ENCODE measurements at places on chromosomes 13 and 19.
A peak's percentile ranks its signal among the peaks of the same experiment; 100 is the strongest.

DNA sequence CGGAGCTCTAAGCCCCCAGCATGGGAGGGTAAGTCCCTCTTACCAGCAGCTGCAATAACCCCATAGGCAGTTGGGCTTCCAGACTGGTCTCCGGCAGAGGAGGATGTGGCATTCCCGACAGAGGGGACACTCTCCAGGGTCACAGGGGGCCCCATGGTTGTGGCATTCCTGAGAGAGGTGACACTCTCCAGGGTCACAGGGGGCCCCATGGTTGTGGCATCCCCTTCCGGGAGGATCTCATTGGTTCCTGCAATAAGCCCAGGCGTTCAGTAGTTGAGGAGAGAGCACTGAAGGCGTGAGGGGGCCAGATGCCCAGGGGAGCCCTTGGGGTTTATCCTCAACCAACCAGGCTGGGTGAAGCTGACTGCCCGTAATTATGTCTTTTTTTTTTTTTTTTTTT, 5.4 kb downstream of the CD320 start:
- no peak for DNase-seq

DNA sequence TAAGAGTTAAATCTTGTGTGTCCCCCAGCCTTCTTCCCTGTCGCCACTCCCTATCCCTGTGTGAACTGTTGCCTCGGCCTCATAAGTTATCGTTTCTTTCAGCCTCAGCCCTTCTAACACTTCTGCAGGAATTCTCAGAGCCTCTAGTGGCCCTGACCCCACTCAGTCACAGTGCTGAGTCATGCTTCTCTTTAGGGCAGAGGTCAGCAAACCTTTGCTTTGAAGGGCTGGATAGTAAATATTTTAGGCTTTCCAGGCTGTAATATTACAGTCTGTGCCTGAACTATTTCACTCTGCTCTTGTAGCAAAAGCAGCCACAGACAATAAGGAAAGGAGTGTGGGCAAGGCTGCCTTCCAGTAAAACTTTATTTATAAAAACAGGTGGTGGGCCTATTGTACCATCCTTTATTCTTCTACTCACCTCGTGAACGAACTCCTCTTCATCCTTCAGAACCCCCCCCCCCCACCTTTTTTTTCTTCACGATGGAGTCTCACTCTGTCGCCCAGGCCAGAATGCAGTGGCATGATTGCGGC, 22.1 kb downstream of the MYO9B start:
- DNase-seq: no peak

DNA sequence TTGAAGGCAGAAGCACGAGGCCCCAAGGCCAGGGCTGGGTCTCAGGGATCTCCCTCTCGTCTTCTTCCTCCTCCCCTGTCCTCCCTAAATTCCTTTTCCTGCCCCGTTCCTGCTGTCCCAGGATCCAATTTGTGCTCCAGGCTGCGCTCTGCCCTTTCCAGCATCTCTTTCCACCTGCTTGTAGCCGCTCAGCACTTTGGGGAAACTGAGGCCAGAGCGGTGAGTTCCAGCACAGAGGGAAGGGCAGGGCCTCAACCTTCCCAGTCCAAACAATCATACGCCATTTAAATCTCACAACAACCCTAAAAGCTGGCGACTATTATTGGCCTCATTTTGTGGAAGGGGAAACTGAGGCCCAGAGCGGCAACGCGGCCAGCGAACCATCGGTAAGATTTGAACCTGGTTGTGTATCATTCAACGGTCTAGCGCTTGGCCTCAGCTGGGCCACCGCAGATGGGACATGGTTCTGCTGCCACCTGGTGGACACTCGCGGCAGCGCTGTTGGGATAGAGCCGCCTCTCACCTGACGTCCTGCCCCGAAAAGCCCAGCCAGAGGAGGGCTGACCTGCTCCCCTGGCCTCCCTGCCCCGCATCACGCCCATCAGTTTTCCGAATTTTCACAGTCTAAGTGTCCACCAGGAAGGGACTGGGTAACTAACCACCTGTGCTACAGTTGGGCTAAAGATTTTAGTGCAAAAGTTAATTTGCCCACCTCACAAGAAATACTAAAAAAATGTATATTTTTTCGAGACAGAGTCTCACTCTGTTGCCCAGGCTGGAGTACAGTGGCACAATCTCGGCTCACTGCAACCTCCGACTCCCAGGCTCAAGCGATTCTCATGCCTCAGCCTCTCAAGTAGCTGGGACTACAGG, 4.2 kb upstream of the RPL18A start:
- DNase-seq: peak; percentile 72

- no peak for DNase-seq
Measured at GRCh38 chr13:98890186-98890585, 87.7 kb downstream of the DOCK9 start.

DNA sequence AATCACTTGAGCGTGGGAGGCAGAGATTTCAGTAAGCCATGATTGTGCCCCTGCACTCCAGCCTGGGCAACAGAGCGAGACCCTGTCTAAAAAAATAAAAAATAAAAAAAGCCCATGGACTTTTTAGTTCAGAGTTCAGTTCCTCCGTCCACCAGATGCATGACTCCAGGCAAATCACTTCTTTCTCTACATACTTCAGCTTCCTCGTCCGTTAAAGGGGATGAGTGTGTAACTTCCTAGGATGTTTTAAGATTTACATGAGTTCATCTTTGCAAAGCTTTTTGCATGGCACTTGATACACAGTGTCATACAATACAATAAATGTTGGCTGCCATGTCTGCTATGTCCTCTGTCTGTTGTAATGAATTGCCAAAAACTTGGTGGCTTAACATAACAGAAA, 10.0 kb upstream of the FFAR2 start:
- DNase-seq: no peak

DNA sequence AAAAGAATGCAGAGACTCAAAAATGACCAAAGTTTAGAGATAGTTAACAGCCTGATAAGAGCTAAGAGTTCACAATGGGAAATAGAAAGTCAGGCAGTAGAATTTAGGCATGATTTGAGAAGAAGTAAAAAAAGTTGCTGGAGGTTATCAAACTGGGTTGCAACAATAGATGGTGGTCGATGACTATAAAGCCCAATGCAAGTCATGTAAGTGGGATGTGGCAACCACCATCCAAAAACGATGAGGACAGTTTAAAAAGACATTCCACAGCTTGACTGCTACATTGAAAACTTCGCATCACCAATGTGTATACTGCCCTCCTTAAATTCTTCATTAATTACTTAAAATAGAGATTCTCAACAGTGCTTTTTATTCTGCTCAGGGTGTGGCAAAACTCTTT, 19.7 kb downstream of the ELF1 start:
- DNase-seq: no peak

DNA sequence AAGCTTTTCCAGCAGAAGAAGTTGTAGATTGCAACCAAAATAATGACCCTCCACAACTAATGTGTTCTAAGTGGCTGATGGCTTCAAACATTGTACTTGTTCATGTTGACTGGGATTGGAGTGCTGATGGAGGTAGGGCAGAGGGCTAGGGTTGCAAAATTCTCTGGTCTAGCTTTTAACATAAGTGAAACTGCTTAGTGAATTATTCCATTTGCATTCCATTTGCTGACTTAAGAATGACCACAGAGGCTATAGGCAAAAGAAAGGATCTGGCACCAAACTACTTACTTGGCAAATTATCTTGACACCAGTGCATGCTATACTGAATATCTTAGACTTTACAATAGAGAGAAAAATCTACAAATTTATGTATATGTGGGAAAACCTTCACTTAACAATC, 287.0 kb downstream of the FGF9 start:
- DNase-seq: no peak

DNA sequence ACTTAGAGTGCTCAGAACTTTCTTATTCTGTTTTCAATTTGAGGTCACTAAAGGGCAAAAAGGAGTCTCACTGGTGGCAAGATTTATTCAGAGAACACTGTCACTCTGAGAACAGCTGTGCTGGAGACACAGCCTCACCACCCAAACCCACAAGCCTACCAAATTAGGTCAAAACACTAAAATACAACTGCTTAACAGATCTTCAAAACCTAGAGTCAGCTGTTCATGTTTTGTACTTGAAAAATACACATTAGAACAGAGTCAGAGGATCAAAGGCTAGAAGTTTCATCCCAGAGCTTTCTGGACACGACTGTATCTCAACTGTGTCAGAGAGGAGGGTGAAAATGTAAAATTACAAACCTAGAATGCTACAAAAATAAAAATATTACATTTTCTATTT, 89.3 kb downstream of the MIPEP start:
- DNase-seq: no peak

DNA sequence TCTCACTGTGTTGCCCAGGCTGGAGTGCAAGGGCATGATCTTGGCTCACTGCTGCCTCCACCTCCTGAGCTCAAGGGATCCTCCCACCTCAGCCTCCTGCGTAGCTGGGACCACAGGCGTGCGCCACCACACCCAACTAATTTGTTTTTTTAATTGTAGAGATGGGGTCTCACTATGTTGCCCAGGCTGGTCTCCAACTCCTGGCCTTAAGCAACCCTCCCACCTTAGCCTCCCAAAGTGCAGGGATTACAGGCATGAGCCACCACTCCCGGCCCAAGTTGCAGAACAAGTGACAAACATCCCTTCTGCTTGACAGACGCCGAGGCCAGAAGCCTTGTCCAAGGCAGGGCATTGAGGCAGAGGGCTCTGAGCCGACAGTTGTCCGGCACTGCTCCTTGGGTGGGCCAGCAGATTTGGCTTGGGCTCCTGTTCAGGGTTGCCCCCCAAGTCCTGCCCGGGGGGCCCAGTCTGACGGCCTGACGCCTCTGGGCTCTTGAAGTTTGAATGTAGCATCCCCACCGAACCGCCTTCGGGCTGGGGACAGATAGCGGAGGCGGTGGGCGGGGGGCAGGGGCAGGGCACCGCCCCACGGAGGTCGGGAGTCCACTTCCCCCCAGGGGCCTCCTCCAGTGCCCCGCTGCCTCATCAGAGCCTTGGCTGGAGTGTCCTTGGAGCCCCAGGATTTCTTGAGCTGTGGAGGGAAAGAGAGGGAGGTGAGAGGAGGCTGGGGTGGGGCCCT, 5.7 kb upstream of the SPACA4 start:
- DNase-seq: no peak

GRCh38 chr13:41034881-41035280, 15.8 kb upstream of the ELF1 start:
- DNase-seq: no peak

GRCh38 chr13:73733706-73734105, 400.5 kb downstream of the KLF12 start:
- no peak for DNase-seq

DNA sequence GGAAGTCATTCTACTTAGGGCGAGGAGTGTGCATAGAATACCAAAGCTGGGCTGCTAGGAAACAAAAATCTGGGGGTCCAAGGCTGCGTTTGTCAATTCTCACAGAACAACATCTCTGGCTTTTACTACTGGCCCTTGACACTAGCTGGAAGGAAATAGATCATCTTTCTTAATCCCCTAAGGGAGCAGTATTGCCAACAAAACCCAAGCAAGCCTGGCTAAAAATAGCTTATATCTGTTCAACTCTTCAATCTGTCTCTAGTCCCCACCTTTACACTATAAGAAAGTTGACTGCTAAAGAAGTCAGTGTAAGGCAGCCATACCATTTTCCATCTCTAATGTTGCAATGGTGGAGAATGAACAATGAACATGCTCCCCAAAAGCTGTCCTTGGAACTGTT, 107.8 kb upstream of the SPRY2 start:
- no peak for DNase-seq

- DNase-seq: no peak
Measured at GRCh38 chr19:29667901-29668341, 2.7 kb downstream of the PLEKHF1 start.

GRCh38 chr13:44048326-44048725, 168.6 kb downstream of the LACC1 start:
- DNase-seq: no peak

- DNase-seq: no peak
Measured at GRCh38 chr19:14772467-14772866, 5.9 kb downstream of the ADGRE2 start.

DNA sequence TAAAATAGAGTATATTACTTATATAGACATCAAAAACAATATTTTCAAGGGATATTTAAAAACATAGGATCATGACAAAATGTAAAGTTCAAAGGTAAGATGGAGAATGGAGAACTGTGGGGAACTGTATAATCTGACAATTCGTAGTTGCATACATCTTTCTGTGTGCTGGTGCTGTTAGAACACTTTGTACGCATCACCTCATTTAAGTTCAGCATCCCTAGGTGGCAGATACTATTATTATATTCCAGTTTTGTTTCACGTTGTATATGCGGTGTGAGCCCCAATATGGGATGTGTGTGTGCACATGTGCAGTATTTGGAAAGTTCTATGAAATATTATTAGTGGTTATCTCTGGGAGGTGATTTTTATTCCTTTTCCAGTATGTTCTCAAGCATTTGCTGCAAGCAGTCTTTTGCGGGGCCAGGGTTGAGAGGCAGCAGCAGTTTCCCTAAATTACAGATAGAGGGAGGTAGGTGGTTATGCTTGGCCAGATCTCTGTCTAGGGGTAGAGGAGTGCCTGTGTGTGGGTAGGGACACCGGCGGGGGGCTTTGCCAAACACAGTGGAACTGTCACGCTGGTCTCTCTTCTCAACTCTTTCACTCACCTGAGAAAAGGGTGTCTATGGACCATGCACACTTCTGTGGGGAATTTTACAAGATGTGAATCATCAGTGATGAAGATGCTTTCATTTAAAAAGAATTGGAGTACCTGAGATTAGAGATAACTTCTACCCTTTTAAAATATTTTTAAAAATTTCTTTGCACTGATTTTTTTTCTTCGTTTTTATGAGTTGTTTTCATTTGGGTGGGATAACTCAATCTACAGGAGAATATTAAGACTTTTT, 55.6 kb upstream of the ALOX5AP start:
- DNase-seq: no peak

DNA sequence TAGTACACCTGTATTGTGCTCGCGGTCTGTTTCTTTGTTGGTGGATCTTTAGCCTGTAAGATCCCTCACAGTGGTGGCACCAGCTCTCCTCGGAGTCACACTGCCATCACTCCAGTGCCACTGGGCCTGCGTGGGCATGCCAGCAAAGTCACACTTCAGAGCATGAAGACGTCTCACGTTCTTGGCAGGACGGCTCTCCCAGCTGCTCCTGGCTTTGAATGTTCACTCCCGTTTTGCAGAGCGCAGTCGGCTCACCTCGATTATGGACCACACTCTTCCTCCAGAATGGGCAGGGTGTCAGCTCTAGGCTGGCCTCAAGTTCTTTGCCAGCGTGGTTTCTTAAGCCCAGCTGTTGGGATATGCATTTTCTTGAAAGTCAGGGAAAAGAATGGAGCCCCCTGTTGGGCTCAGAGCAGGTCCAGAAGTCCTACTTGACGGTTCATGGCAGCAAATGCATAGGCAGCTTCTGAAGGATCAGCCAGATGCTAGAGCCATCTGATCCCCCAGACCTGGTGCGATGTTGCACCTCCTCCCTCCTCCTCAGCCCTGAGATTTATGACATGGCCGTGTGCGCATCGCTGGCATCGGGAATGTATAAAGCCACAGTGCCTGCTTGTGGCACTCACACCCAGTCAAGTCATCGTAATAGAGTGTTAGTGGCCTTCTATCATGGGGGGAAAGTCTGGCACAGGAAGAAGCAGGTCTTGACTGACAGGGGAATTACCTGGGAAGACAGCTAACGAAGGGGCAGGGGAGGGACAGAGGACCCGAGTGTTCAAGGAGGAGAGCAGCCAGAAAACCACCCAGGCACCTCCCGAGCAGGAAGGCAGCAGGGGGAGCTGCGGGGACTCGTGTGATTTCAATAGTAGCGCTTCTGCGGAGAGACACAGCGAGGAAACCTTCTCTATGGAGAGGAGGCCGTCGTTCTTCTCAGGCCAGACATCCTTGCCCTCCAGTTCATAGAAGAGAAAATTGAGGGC, 40.2 kb upstream of the NPAS1 start:
- no peak for DNase-seq
